DMS79 (cell line): ENCODE measurements at places on chromosomes 12 and 14.

DNA sequence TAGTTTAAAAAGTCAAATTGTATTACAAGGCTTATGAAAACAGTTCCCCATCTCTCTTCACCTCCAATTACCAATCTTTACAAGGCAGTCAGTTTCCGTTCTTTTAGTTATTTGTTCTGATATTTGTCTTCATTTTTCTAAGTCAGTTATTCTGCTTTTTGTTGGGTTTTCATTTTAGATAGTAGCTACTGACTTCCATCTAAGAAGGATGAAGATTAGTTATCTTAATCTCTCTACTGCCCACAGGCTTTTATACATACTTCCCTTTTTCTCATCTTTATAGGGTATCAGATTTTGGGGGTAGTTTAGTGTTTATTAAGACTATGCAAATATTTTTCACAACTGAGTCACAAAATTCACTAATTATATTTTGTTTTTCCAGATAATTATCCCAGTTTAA is 38.4 kb downstream of the FRS2 start:
- no peak for DNase-seq

- peak; percentile 71 for DNase-seq
Measured at GRCh38 chr14:74018586-74019407, at the start of the genes BBOF1 and ENTPD5. Gene BBOF1, plus strand, starts transcription at chr14:74019349. Its CDS starts 130 bp downstream, at chr14:74019479. Gene ENTPD5, minus strand, starts transcription at chr14:74019288. Its CDS starts 31,186 bp downstream, at chr14:73988102.

DNA sequence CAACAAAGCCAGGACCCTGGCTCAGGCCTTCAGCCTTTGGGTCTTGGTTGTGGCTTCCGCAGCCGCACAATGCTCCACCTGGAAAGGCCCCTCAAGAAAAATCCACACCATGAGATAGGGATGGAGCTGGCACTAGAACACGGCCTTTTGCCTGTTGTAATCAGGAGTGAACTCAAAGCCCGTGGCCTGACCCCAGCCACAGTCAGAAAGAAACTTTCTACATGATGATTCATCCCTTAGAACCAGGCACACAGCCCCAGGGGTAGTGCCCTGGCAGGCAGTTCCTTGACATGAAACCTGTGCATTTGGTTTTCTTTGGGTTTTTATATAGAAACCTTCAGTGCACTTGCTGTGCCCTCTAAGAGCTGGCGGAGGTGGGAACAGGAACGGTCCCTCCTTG is 5.1 kb downstream of the CLMN start:
- DNase-seq: no peak

- DNase-seq: no peak
Measured at GRCh38 chr12:104747330-104747729, 210.8 kb downstream of the SLC41A2 start.

GRCh38 chr12:131105351-131105735 is 151.6 kb downstream of the ADGRD1 start:
- no peak for DNase-seq

DNA sequence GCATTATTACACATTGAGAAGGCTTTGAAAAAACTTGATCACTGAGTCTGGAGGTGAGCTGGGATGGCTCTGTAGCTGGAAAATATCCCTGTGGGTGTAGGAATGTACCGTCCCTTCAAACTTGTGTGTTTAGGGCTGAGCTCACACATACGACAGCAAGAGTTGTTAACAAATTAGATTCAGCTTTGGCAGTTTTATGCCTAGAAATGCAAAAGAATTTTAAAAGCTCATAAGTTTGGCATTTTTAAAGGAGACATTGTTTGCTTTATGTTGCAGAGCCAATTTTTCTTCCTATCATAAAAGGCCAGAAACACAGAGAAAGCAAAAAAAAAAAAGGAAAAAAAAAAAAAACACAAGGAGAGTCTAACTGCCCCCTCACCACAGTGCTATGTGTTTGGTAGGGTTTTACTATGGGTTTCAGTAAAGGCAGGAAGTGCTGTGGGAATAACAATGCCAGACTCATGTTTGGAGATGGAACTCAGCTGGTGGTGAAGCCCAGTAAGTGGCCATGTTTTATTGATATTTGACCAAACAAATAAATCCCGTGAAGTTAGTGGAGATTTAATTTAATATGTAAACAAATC is 78.4 kb downstream of the DAD1 start:
- DNase-seq: no peak

DNA sequence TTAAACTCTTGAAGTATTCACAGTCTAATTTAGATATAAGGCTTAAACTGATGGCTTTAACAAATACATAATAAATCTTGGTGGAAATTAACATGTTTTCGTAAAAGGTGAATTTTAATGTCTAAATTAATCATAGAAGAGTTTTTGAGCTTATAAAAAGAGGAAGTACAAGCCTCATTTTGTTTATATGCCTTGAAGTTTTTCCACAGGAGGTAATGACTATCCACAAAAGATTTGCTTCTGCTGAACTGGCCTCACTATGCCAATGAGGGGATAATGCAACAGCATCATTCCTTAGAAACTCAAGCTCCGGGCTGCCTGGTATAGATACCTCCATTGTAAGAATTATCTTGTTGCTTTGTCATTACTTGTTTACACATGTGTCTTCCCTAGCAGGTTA is 175.6 kb downstream of the DUSP6 start:
- DNase-seq: no peak

DNA sequence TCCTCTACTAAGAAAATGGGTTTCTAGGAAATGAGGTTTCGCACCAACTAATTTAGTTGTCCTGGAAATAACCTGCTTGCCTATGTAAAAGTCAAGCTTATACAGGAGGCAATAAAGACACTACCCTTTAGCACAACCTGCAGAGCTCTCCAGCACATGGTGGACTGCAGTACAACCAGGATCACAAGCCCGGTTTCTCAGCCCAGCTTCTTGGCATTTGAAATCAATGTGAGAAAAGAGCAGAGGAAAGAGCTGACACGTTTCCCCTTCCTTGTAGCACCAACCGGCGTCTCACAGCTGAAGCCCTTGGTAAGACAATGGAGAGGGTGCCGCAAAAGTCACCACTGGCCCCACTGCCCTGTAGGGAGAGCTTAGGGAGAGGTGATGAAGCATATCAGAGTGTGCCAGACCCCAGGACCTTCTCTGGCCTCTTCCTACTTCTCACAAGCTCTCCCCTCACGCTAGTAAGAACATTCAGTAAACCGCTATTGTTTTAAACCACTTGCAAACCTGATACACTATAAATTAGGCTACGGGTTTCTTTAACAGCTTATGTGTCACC is 8.6 kb downstream of the SPTLC2 start:
- no peak for DNase-seq

DNA sequence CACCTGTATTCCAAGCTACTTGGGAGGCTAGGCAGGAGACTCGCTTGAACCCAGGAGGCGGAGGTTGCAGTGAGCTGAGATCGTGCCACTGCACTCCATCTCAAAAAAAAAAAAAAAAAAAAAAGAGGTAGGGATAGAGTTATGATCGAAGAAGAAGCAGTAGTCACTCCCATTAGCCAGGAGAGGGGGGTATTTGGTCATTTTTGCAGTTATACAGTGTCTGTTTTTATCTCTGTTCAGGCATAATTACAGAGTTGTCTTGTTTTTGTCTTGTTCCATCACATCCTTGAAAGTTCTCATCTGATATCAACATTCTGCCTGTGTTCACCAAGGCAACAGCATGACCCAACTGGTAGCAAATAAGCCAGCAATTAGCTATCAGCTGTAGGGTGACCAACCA is 98.5 kb upstream of the TMPO start:
- no peak for DNase-seq

DNA sequence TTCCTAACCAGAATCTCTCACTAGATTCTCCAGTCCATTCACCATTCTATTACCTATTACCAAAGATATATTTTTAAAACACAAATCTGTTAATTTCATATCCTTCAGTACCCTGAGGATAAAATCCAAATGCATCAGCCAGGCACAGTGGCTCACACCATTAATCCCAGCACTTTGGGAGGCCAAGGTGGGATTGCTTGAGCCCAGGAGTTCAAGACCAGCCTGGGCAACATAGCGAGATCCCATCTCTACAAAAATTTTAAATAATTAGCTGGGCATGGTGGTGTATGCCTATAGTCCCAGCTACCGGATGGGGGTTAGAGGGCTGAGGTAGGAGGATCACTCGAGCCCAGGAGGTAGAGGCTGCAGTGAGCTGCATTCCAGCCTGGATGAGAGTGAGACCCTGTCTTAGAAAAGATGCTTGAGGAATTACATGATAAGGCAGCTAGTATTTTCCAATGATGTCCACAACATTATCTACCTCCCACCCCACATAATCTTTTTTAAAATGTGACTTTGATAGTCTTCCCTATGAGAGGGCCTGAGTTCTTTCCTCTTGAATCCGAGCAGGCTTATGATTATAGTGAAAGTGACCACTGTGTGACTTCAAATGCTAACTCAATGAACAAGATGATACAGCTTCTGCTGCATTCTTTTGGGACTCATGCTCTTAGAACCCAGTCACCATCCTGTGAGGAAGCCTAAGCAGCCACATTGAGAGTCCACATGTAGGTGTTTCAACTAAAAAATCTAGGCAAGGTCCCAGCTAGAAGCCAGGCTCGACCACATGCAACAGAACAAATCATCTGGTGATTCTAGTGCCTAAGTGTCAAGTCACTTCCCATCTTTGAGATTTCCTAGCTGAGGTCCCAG is 18.0 kb downstream of the HECTD1 start:
- no peak for DNase-seq

- no peak for DNase-seq
Measured at GRCh38 chr12:22577667-22578066, 33.3 kb upstream of the C2CD5 start.

- DNase-seq: no peak
Measured at GRCh38 chr12:108116699-108117098, 12.4 kb upstream of the WSCD2 start.

- DNase-seq: no peak
Measured at GRCh38 chr14:62308891-62309290, 546.7 kb downstream of the SNAPC1 start.

DNA sequence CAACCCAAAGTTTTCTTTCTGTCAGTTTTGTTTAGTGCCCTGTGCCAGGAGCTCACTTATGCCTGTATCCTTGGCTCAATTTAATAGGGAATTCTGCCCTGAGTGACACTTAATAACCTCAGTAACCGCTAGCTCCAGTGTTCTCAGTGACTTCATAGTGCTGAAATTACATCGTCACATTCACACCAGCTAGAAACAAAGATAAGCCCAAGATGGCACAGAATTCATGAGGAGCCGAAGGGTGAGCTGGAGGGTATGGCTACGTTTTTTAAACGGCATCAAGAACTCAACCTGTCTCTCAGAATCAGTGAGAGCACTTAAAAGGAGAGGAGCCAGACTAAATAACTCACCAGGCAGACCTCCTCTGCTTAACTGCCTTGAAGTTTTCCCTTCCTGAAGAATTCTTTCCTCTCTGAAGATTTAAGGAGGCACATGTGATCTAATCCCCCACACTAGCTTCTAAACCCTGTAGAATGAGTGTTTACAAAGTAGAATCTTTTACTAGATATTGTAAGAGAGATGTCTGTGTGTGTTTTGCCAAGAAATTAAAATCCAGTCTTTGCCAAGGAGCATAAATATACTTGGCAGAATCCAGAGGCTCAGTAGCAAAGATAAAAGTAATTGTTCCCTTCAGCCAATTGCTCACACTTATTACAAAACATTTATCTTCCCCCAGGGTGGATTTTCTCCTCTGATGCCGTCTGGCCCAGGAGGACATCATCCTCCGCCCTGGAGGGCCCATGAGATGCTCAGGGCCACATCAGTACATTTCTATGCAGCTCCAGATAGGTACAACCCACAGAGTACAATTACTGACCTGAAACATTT is 37.3 kb downstream of the PTGER2 start:
- no peak for DNase-seq

GRCh38 chr12:70040141-70040540 is 203.1 kb upstream of the CNOT2 start:
- no peak for DNase-seq

DNA sequence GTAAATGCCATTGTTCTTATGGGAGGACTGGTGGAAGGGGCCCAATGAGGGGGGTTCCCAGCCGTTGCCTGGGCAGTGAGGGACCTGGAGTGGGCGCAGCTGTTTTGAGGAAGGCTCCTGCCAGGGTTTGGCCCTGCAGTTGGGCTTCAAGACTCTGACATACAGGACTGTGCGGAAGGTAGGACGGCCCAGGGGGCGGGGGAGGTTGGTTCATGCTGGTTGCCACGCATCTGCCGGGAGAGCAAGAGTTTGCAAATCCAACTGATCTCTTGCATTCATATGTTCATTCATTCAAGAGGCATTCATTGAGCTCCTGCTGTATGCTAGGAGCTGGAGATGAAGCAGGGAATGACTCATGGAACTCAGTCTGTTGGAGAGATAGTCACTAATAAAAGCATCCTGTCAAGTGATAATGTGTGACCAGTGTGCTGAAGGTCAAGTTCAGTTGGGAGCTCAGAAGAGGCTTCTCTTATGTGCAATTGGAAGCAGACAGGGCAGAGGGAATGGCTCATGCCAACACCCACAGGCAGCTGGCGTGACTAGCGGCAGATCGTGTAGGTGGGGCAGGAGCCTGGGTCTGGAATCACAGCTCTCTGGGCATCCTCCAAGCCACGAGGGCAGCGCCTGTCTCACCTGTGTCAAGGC is 7.8 kb downstream of the SH2B3 start:
- no peak for DNase-seq

GRCh38 chr14:57846596-57846995 is 19.3 kb downstream of the SLC35F4 start:
- no peak for DNase-seq

DNA sequence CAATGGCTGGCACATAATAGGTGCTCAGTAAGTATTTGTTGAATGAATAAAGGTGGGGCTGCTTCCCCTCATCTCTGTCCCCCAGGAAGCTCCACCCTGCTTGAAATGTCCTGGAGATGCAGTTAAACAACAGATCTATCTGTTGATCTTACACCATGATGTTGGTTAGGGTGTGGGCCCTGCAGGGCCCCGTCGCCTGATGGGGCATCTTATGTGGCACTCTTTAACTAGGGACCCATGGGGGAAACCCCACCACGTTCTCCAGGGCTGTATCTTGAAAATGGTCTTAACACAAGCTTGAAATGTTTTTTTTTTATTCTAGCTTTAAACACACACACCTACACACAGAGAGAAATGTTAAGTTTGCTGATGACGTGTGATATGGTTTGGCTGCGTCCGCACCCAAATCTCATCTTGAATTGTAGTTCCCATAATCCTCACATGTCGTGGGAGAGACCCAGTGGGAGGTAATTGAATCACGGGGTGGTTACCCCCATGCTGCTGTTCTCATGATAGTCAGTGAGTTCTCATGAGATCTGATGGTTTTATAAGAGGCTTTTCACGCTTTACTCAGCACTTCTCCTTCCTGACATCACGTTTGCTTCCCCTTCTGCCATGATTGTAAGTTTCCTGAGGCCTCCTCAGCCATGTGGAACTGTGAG is 741.7 kb downstream of the VRK1 start:
- no peak for DNase-seq
